DND-41 (cell line): ENCODE measurements at places on chromosomes 16 and 17.

DNA sequence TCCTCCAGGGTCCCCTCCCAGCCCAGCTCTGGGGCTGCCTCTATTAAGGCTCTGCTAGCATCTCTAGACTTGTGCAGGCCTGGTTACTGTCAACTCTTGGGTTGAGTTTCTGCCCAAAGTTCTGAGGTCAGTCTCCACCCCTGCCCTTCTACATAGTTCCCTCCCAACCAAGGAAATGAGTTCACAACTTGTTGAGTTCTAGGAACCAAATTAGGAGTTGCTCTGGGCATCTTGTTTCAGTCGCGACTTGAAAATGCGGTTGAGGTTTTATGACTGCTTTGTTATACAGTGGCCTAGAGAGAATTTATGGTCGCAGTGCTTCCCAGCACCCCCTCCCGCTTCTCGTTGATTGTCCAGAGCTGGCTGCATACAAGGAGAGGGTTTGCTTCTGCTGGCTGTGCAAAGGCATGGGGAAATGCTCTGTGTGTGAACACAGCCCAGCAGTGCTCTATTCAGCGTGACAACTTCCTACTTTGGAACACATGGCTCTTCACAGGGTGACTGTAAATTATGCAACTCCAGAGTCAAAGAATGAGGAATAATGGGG lies 20.2 kb downstream of the GNAO1 start:
- no peak for DNase-seq

- DNase-seq: no peak
Measured at GRCh38 chr17:36592316-36592715, 637 bp downstream of the DHRS11 start.

- DNase-seq: no peak
Measured at GRCh38 chr17:77849239-77849638, 109.3 kb upstream of the TNRC6C start.

GRCh38 chr16:22670551-22671041 lies 143.4 kb upstream of the HS3ST2 start:
- DNase-seq: peak; percentile 29

GRCh38 chr16:48408688-48409087 lies 23.5 kb upstream of the SIAH1 start:
- no peak for DNase-seq

GRCh38 chr17:42034059-42034458 lies 14.2 kb downstream of the NKIRAS2 start:
- no peak for DNase-seq

DNA sequence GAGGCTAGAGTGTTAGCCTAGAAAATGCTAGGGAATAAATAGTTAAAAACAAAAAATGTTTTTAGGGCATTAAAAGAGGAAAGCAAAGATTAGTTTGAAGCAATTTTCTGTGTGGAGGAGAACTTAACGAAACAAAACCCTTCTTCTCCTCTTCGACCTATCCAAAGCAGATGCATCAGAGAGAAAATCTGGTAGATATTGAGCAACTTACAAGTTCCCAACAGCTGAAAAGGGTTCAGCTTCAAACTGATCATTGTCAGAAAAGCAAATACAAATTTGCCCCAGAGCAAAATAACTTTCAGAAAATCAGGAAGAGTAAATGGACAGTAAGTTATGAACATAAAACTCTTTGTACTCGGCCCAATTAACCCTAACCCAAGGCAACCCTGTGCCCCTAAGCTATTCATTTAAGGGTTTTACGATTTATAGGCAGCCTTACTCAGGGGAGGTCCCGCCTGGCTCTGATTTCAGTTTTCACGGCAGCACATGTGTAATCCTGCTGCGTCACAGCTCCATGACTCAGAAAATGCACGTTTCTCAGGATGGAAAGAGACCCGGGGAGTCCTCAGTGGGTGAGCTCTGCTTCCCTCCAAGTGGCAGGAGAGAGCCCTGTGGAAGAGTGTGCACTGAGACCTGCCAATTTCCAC lies 405.7 kb upstream of the SALL1 start:
- DNase-seq: no peak

GRCh38 chr17:50689251-50689650 lies 18.5 kb downstream of the ANKRD40 start:
- peak; percentile 61 for DNase-seq

- DNase-seq: no peak
Measured at GRCh38 chr16:55138298-55138697, 185.7 kb upstream of the IRX6 start.

- DNase-seq: peak; percentile 80
Measured at GRCh38 chr16:78551487-78552085, 452.1 kb downstream of the WWOX start.

DNA sequence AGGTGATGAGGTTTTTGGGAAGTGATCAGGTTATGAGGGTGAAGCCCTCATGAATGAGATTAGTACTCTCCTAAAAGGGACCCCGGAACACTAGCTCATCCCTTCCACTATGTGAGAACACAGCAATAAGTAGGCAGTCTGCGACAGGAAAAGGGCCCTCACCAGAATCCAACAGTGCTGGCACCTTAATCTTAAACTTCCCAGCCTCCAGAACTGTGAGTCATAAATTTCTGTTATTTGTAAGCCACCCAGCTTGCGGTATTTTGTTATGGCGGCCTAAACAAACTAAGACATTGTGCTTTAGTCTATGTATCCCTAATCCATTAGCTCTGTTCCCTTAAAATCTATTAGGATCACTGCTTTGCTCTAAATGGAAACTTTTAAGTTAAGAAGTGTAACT lies 8.5 kb downstream of the SLFN12 start:
- no peak for DNase-seq

DNA sequence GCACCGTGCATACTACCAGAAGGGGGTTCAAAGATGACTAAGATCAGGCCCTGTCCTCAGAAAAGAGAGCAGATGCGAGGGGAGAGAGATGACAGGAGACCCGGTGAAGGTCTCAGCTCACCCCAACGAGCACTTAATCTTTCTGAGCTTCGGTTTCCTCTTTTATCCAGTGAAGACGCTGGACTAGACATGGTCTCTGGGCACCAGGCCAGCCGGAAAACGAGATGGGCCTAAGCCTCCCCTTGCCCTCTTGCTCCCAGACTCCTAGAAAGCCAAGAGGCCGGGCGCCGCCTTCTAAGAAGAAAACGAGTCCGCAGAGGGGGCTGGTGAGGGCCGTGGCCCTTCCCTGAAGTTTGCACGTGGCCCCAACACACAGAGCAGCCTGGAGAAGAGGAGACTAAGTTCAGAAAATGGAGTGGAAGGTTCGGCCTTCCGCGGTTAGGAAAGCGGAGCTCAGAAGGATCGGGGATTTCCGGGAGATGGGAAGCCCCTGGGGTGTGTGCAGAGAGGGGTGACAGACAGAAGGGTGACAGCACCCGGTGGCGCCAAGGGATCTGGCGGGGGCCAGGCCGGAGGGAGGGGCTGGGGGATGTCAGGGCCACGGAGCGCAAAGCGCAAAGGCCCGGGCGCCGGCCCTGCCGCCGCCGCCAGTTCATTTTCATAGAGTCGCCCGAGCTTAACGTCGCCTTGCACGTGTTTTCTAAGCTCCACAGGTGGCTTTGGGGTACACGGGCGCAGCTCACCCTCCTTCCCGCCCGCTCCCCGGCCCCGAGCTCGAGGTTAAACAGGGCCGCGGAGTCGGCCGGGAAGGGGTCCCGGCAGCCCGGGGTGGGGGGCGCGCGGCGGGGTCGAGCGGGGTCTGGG lies 42.1 kb upstream of the BHLHA9 start:
- DNase-seq: no peak

DNA sequence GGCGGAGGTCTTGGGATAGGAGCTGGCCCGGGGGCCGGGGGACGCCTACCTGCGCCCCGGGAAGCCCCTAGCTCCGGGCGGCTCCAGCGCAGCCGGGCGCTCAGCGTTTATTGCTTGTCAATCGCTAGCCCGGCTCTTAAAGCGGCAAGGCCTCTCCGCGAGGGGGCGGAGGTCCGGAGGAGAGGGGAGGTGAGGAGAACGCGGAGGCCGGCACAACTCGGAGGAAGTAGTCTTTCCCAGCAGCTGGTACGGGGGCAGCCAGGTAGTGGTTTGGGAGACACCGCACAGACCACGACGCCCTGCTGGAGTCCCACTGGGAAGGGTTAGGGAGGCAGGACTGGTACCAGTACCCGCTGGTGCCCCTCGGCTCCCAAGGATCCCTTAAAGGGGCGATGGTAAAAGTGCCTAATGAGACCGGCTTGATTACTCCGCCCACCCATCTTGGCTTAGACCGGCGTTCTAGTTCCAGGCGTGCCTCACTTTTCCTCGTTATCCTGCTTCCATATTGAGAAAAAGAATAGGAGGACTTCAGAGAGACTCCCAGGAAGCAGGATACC lies at the start of gene MPP2:
TSS of gene MPP2 (minus strand) at position 112 of the 557 bp plus-strand sequence. CDS start 3,076 bp downstream, outside the sequence.
- DNase-seq: peak; percentile 22

- DNase-seq: no peak
Measured at GRCh38 chr16:84059111-84059510, 16.5 kb upstream of the SLC38A8 start.
